Foreskin melanocyte (primary cell): ENCODE measurements at places on chromosomes 5 and 9.
A peak's percentile ranks its signal among the peaks of the same experiment; 100 is the strongest.

- DNase-seq, result no peak
Measured at GRCh38 chr9:72627147-72627546, 105.7 kb downstream of the TMC1 start.

- no peak for DNase-seq
Measured at GRCh38 chr5:74938250-74938933, 72.2 kb upstream of the FAM169A start.

DNA sequence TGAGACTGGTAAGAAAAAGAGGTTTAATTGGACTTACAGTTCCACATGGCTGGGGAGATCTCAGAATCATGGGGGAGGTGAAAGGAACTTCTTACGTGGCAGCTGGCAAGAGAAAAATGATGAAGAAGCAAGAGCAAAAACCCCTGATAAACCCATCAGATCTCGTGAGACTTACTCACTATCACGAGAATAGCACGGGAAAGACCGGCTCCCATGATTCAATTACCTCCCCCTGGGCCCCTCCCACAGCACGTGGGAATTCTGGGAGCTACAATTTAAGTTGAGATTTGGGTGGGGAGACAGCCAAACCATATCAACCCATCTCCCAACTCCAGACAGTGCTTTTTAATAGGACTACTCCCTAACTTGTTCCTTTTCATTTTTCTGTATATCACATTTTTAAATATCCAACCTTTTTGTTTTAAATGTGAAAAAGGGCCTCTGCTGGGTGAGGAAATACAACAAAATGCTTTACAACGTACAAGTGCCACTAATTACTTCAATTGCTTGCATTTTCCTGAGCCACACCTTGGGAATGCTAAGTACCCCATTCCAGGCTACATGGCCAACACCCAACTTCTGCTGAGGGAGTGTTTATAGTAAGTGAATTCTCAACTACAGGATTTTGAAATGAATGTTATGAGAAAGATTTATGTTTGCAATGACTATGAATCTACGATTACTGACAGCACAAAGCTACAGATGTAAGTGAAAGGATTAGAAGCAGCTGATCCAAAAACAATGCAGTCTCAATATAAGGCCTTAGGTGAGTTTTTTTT, 294.1 kb upstream of the CD180 start:
- no peak for DNase-seq

GRCh38 chr5:3185488-3185887, 410.1 kb upstream of the IRX1 start:
- no peak for DNase-seq

DNA sequence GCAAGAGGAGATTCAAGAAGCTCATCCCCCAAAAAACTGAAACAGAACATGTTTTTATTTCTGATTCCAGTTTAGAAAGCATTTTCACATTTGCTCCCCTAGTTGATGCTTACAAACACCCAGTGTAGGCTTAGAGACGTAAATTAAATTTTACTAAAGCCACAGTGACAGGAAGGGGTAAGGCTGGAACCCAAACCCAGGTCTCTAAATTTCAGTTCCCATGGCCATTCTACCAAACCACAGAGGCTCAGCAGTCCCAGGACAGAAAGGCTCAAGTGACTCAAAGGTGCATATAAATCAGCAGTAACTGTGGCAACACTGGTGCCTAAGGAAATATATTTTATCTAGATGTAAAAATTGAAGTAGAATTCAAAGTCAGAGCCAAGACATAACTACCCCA, 128.7 kb downstream of the CEP120 start:
- DNase-seq, result no peak

DNA sequence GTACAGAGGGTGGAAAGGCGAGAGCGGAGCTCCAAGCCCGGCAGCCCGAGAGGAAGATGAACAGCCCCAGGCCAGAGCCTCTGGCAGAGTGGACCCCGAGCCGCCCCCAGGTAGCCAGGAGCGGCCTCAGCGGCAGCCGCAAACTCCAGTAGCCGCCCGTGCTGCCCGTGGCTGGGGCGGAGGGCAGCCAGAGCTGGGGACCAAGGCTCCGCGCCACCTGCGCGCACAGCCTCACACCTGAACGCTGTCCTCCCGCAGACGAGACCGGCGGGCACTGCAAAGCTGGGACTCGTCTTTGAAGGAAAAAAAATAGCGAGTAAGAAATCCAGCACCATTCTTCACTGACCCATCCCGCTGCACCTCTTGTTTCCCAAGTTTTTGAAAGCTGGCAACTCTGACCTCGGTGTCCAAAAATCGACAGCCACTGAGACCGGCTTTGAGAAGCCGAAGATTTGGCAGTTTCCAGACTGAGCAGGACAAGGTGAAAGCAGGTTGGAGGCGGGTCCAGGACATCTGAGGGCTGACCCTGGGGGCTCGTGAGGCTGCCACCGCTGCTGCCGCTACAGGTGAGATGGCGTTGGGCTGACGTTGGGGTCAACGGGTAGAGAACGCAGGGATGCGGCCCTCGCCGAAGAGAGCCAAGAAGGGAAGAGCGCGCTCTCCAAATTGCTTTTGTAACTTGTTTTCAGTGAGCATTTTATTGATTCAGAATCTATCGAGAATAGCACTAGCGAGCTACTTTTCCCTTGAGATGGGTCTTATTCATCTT, at the start of gene PTGER4:
TSS of gene PTGER4 (plus strand) at position 3 of the 769 bp plus-strand sequence. CDS start 1,079 bp downstream, outside the sequence.
- peak; percentile 9 for DNase-seq

GRCh38 chr9:105966834-105967233, 272.5 kb downstream of the TMEM38B start:
- no peak for DNase-seq

DNA sequence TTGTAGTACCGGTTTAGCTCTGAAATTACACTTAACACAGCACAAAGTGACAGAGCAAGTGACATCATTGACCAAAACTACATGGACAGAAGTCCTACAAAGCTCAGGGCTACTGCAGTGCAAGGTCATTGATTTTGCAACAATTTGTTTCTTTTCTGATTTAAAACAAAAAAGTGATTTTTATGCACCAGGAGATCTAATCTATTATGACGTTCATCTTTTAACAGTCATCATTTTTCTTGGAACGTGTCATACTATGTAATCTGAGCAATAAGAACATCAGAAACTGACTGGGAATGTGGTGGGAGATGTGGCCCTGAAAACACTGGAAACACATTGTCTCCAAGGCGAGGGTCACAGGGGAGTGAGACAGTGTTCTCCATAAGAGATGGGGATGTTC, 17.4 kb upstream of the ZFAND5 start:
- DNase-seq, result no peak

DNA sequence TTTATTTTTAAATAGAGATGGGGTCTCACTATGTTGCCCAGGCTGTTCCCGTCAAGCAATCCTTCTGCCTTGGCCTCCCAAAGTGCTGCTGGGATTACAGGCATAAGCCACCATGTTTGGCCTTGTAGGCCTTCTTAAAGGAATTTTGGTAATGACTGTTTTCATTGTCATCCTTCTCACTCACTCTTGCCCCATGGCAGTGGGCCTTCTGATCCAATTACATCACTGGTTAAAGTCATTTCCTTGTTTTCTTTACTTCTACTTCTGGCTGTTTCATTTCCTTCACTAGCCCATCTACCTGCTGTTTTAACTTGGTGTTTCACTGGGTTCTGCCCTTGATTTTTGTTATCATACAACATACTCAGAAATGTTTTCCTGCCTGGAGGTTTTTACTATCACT, 20.1 kb upstream of the NIM1K start:
- no peak for DNase-seq

GRCh38 chr9:82376677-82377232, 388.2 kb downstream of the SPATA31D1 start:
- no peak for DNase-seq

DNA sequence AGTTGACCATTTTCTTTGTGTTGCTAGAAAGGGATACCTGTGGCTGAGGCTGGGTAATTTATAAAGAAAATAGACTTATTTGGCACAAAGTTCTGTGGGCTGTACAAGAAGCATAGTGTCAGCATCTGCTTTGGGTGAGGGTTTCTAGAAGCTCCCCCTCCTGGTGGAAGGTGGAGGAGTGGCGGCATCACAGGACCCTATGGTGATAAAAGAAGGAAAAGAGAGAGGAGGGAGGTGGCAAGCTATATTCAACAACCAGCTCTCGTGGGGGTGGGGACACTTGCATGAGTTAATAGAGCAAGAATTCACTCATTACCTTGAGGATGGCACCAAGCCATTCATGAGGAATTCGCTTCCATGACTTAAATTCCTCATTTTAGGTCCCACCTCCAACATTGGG, 2041.4 kb upstream of the CDH9 start:
- no peak for DNase-seq

DNA sequence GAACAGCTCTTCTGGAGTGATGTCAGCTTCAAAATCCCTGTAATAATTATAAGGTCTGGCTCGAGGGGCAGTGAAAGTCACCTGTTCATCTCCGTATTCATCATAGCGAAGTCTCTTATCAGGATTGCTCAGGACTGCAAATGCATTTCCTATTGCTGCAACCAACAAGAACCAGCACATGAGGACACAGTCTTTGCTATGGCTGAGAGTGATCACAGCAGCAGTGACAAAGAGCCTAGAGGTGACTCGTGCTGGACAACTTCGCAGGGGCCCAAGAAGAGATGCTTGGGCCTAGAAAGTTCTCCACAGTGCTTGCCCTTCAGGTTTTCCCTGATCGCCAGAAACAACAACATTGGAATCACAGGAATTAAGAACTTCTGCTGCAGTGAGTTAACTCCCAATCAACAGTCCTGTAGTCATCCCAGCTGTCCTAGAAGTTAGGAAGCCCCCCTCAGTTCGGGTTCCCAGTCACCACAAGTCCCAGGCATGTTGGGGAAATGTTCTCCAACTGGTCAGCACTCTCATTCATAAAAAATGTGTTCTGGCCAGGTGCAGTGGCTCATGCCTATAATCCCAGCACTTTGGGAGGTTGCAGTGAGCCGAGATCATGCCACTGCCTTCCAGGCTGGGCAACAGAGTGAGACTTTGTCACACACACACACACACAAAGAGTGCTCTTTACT, 13.0 kb downstream of the DNAJC18 start:
- no peak for DNase-seq

GRCh38 chr5:54959673-54960418, 25.5 kb downstream of the ESM1 start:
- DNase-seq, result no peak

GRCh38 chr5:137250421-137250820, 248.7 kb downstream of the SPOCK1 start:
- no peak for DNase-seq

- DNase-seq, result no peak
Measured at GRCh38 chr5:28903643-28904042, 1865.3 kb upstream of the CDH9 start.

DNA sequence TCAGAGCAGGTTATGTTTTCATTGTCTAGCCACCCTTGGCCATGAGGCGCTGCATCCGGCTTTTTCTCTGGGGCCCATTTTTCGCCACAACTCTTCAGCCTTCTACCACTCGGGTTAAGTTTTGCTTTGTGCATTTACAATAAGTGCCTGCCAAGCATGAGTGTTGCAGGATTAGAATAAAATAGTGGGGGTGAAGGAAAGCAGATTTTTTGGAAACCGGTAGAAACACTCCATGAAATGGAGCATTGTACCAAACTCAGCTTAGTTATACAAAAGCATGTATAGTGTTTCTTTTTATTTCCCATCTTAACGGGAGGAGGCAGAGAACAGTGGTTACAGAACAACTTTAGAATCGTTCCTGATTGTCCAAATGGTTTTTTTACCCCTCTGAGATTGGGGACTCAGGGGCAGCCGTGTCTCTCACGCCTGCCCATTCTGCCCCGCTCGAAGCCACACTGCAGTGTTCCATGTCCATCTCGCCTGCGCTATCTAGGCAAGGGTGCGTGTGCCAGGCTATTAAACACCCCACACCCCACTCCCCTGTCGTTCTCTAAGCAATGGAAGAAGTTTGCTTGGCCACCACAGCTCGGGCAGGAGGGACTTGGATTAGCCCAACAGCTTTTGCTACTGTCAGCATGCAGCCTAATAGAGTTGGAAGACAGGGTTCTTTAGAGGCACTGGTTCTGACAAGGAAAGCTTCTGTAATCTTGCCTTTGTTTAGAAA, 268.8 kb upstream of the WWC1 start:
- no peak for DNase-seq

DNA sequence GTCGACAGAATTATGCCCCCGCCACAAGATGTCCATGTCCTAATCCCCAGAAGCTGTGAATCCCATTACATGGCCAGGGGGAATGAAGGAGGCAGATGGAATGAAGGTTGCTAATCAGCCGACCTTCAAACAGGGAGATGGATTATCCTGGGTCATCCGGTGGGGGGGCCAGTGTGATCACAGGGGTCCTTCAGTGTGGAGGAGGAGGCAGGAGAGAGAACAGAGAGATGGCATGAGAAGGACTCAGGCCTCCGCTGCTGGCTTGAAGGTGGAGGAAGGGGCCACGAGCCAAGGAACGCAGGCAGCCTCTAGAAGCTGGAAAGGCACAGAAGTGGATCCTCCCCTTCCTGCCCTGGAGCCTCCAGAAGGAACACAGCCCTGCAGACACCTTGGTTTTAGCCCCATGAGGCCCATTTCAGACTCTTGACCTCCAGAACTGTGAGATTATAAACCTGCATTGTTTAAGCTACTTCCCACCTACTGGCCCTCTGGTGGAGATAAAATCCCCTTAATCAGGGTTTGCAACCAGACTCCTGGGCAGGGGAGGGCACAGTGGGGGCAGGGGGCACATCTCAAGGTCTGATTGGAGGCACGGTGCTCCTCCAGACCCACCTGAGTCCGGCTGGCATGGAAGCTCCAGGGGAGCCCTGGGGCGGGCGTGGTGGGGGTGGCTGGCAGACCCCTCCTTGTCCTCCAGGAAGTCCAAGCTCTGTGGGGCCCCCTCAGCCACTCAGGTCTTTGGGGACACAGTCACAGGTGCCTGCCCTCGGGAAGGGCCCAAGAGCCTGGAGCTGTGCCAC, 13.8 kb downstream of the PTGES2 start:
- no peak for DNase-seq

- no peak for DNase-seq
Measured at GRCh38 chr5:159928122-159928909, 12.0 kb downstream of the ADRA1B start.

- no peak for DNase-seq
Measured at GRCh38 chr5:66830636-66831035, 234.4 kb downstream of the MAST4 start.

DNA sequence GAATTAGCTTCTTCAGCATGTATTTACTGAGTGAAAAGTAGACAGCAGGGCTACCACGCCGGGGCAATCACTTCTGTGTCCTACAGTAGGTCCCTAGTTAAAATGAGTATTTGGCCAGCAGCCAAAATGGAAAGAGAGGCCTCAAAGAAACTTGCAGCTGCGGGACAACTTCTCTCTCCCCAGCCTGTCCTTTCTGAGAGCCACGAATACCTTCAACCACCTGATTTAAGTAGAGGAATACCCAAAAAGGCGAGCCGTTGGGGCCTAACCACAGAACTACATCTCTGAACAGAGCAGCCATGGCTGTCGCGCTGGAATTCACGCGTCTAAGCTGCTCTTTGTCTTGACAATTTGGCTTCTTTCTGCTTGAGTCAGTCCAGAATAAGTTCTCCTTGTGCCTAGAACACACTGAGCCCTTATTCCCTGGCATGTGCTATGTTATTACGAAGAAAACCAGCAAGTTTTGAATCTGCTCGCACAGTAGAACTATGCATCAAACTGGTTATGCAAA, 43.8 kb upstream of the GOLPH3 start:
- peak; percentile 78 for DNase-seq

GRCh38 chr5:113437111-113437510, 2.3 kb upstream of the TSSK1B start:
- no peak for DNase-seq
